ENCODE measurements at places on chromosomes 4 and X.

GRCh38 chrX:138026211-138026610 lies 460.3 kb downstream of the ZIC3 start:
- no peak for DNase-seq

DNA sequence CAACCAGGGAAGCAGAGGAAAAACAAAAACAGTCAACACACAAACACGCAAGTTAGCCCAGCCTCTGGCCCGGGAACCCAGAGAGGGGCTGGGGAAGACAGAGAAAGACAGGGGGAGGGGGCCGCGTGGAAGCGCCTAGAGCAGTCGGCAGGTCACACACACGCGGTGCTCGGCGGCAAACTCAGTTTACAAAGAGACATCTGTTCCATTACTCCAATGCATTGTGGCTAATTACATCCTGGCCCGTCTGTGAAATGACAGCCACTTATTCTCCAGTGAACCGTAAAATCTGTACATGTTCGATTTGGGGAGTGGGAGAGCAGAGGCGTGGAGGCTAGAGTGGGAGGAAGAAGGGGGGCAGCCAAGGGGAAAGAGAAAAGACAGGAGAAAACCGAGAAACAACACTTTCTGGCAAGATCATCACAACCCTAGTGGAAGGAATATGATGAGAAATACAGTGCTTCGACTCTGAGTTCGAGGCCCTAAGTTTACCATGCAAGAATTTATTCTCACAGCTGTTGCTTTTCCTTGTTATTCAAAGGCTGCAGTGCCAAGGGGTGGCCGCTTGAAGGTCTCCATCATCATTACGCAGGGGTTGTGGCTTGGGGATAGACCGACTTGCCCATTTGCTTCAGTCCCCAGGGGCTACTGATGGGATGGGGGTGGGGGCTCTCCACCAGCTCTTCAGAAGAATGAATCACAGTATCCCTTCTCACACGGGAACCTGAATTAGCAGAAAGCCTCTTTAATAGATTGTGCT lies 167.7 kb downstream of the MGST2 start:
- no peak for DNase-seq

GRCh38 chr4:106624671-106625070 lies 256.1 kb upstream of the GIMD1 start:
- DNase-seq, result no peak

GRCh38 chrX:129714581-129714980 lies 24.2 kb upstream of the XPNPEP2 start:
- DNase-seq, result no peak

GRCh38 chr4:143281507-143282190 lies 55.0 kb upstream of the GAB1 start:
- DNase-seq, result no peak

Data from NK-92 treated with Interleukin-12 subunit alpha and Interleukin-12 subunit beta, amount 100 ng/mL, for 24 hours (cell line).